ENCODE measurements at places on chromosomes 11 and 22.

DNA sequence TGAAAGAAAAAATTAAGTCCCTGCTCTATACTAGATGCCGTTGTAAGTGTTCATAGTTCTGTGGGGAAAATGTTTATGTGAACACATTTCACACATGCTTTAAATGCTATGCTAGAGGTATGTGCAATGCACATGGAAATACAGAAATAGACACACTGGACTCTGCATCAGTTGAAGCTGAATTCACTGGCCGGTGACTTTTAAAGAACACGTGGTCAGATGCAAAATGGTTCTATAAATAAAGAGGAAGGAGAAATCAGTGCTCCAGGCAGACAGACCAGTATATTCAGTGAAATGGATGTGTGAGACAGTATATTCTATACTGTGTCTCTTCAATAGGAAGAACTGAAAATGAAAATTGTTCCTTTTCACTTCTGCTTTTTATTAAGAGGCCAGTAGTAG, 29.9 kb downstream of the TRPC6 start:
- DNase-seq: no peak

GRCh38 chr11:72217841-72218240, 1.2 kb downstream of the FOLR2 start:
- no peak for DNase-seq

- no peak for DNase-seq
Measured at GRCh38 chr22:35292786-35293185, 6.9 kb upstream of the TOM1 start.

GRCh38 chr22:32203181-32204039, 1.5 kb downstream of the RFPL2 start:
- peak; percentile 20 for DNase-seq

GRCh38 chr11:78835646-78836045, 261.0 kb upstream of the NARS2 start:
- DNase-seq: no peak

DNA sequence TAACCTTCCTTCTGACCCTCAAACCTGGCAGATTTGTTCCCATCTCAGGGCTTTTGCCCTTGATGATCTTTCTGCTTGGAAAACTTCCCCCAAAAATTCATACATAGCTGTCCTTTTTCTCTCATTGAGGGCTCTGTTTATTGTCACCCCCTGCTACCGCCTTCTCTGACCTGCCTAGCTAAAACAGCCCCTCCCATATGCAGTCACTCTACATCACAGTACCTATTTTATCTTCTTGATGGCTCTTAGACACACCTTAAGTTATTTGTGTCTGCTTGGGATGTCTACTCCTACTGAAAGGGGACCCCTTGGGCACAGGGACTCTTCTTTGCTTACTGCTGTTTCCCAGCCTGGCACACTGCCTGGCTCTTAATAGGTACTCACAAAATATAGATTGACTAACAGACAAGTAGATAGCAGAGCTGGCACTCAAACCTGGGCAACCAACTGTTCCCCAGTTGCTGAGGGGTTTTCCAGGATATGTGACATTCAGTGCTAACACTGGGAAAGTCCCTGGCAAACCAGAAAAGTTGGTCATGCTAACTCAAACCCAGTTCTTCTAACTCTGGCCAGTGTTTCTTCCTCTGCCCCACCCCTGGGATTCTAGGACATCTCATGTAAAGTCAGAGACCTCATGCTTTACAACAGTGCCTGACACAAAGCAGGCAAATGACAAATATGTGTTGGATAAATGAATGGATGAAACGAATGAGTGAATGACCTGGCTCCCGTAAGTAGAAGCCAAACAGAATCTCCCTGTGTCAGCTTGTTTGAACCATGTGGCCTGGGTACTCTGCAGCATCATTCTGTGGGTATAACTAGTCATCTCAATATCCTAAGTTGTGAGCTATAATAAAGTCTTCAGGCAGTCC, 19.8 kb upstream of the FJX1 start:
- no peak for DNase-seq

DNA sequence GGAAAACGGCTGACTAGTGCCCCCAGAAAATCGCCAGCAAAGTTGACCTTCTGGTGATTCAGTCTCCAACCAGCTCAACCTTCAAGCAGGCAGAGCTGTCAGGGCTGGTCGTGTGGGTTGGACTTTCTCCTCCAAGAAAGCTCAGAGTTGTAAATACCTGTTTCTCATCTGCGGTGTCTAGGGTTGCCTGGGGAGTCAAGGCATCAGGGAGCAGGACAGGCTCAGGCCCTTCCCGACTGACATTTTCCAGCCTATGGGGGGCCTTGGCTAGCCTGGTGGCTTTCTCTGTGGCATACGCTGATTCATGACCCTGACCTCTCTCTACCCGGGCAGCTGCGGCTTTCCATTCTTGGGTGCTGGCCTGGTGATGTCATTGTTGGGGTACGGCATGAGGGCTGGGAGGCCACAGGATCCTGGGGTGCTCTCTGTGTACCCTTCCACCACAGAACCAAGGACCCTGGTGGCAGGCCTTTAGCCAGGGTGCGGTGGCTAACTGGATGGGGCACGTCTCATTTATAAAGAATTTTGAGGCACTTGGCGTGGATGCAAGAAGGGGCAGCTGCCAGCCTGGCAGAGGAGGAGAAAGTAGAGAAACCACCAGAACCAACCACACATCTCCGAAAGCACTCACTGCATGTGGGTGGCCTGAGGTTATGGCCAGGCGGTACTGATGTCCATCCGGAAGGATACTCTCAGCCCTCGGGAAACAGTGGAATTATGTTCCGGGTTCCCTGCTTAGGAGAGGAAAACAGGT, 64.9 kb downstream of the BCR start:
- no peak for DNase-seq

- no peak for DNase-seq
Measured at GRCh38 chr11:28571371-28571770, 463.2 kb downstream of the METTL15 start.

DNA sequence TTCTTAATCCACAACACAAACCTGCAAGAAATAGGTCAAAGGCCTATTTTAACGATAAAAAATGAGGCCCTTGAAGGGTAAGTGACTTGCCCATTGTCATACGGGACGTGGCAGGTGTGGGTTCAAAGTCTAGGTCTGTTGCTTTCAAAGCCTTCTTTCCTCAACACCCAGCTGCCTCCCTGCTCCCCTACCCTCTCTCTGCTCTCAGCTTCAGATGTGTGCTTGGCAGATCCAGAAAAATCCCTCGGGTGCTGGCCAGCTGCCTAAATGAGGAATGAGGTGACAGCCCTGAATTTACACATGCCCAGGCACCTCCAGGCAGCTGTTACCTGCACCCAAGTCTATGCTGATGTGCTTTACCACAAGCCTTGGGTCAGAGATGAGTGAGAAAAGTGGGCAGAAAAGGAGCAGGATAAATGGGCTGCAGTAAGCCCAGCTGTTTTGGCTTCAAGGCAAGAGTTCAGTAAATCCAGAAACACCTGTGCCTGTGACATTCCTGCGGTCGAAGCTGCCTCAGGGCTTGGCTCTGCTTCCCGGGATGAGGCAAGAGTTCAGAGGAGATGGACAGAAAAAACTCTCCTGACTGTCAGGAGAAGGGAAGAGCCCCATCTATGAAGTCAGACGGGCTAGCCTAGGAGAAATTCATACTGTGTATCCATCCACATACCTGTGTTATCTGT, 49.9 kb upstream of the LDLRAD3 start:
- peak; percentile 34 for DNase-seq

GRCh38 chr11:105103336-105103735, 36.2 kb downstream of the CARD18 start:
- no peak for DNase-seq
